GM12878 (cell line): ENCODE measurements at places on chromosomes 7 and 10. TPM values are rescaled to one million over a fixed set of nuclear protein-coding genes. Genes with fewer than 3 reads are reported as not detected.

GRCh38 chr10:16016688-16017087 lies 156.4 kb upstream of the MINDY3 start:
- DNase-seq: no peak

DNA sequence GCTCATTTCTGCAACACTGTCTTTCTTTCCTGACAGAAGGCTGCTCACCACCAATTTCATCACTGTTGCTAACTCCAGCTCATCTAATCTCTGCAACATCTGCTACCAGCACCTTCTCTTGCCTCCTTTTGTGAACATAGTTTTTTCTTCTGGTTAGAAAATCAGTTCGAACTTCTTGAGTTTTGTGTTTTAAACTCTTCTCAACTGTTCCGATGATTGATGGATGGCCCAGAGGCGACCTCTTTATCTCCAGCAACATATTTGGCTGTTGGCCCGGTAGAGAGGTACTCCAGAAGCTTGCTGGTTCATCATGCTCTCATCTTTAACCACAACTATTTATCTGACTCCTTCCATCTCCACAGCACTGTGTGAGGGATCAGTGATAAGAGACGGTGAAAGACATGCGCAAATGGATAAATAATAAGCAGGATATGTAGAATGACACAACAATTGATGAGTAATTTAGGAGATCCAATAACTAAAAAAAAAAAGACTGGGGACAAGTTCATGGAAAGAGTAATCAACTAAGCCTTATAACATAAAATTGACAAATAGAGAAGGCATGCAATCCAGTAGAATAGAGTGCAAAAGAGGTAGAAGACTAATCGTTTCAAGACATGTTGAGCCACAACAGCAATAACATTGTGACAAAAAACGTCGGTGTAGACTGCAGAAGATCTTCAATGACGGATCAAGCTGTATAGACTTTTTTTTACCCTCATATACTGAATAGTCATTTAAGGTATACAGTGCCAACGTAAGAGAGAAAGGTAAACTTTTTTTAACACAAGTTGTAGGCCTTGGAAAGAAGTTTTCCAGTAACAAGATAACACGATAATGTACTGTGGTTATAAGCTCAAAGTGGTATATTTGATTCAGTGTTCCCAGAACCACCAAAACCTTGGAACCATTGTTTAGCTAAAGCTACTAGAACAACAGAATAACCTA lies 152.2 kb downstream of the CRPPA start:
- no peak for DNase-seq

DNA sequence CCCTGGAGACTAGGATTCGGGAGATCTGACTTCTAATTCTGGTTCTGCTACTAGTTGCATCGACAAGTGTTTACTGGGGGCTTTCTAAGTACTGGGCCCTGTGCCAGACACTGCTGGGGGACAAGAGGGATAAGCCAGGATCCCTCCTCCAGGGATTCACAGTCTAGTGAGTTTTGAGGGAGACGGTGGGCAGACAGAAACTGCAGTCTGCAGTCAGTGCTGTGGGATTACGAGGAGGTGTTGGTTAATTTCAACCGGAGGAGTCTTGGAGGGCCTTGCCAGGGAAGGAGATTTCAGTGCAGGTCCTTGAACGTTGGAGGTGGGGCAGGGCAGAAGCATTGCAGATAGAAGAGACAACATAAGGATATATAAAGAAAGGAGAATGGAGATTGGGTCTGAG lies 3.5 kb upstream of the KCNH2 start:
- no peak for DNase-seq

GRCh38 chr10:75358132-75358531 lies 43.4 kb downstream of the ZNF503 start:
- no peak for DNase-seq

DNA sequence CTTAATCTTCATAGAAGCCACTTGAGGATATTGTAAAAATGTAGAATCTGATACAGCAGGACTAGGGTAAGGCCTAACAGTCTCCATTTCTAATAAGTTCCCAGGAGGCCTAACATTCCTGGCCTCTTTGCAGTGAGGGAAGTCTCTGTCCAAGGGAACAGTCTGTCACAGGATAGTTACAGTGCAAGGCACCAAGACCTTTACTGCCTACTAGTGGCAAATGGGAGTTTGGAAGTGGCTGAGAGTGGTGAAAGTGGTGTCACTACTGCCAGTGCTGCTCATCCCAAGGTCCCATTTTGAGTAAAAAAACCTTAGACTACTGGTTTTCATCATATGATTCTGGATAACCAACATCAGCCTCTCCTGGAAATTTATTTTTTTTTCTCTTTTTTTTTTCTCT lies 619.5 kb upstream of the SEMA3D start:
- no peak for DNase-seq

- no peak for DNase-seq
Measured at GRCh38 chr10:97916586-97916985, 66.9 kb downstream of the GOLGA7B start.

DNA sequence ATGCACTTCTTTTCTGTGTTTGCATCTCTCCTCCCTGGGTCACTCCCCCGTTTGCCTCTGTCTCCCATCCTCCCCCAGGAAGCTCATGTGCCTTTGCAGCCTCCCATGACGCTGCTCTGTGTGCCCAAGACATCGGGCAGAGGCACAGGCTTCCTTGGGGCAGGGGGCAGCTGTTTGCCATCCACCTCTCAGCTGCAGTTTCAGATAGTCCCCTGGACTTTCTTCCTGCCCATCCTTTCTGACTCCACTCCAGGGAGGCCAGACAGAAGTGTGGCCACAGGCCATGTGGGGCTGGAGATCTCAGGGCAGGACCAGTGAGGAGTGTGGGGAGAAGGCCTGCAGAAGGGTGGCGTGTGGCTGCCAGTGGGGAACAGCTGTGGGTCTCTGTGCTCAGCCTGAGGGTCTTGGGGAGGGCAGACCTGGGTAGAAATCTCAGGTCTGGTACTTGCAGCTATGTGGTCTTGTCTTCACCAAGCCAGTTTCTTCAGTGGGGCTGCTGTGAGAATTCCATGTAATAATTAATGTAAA lies 10.6 kb upstream of the SAMD8 start:
- no peak for DNase-seq

GRCh38 chr10:103969857-103970627 lies 3.1 kb downstream of the SLK start:
- no peak for DNase-seq

Gene GARIN1A
- 0.11 TPM in 1 of 2 replicates, not detected in the other for polyA plus RNA-seq

Gene GIMAP1
- 1.0 and 1.1 TPM in 2 replicates for polyA plus RNA-seq

Gene GIMAP2
- polyA plus RNA-seq: 21.3 and 22.3 TPM in 2 replicates

Gene GDF2
- not detected in 2 replicates for polyA plus RNA-seq

Gene TEX36
- polyA plus RNA-seq: not detected in 2 replicates

Gene MRPS24
- polyA plus RNA-seq: 161 and 172 TPM in 2 replicates
